ENCODE measurements at places on chromosomes 13 and 19.

GRCh38 chr13:43924549-43925245, 45.0 kb downstream of the LACC1 start:
- no peak for DNase-seq

- DNase-seq, result no peak
Measured at GRCh38 chr13:93926425-93926824, 553.1 kb downstream of the DCT start.

GRCh38 chr19:48780631-48781391, 25.5 kb downstream of the FGF21 start:
- DNase-seq, result no peak

GRCh38 chr13:113034451-113035212, 65.6 kb downstream of the MCF2L start:
- DNase-seq, result peak; percentile 64

DNA sequence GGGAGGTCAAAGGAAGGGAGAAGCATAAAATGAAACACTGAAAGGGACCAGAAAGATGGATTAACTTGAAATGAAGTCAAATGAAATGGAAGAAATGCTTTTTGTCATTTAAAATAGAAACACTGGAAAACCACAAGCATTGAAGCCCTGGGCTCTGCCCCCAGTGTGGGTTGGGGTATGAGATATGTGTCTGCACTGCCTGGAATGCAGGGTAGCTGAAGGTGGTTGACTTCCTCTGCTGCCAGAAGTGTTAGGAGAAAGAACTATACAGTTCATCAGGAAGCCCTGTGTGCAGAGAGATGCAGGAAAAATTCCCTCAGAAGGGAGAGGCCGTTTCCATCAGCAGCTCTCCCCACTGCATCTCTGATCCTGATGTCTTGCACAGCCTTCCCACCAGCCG, 69.2 kb downstream of the DHRS12 start:
- DNase-seq, result no peak

DNA sequence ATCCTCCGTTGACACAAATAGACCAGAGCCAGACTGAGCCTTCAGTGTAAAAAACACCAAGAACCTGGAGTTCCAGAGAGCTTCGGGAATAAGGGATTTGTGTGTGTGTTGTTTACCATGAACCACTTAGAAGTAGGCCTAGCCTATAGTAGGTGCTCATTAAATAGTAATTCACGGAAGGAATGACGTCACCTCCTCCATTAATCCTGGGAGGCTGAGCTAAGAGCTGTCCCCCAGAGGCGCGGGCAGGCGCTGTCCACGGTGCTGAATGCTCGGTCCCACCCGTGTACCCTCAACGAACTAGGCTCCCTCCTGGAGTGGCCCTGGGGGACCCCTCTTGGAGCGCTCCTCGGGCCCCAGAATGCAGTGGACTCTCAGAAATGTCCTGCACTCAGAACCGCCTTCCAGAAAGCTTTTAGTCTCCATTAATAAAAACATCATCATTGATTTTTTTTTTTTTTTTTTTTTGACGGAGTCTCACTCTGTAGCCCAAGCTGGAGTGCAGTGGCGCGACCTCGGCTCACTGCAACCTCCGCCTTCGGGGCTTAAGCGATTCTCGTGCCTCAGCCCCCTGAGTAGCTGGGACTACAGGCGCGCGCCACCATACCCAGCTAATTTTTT, 6.5 kb downstream of the UNC13A start:
- DNase-seq, result no peak

DNA sequence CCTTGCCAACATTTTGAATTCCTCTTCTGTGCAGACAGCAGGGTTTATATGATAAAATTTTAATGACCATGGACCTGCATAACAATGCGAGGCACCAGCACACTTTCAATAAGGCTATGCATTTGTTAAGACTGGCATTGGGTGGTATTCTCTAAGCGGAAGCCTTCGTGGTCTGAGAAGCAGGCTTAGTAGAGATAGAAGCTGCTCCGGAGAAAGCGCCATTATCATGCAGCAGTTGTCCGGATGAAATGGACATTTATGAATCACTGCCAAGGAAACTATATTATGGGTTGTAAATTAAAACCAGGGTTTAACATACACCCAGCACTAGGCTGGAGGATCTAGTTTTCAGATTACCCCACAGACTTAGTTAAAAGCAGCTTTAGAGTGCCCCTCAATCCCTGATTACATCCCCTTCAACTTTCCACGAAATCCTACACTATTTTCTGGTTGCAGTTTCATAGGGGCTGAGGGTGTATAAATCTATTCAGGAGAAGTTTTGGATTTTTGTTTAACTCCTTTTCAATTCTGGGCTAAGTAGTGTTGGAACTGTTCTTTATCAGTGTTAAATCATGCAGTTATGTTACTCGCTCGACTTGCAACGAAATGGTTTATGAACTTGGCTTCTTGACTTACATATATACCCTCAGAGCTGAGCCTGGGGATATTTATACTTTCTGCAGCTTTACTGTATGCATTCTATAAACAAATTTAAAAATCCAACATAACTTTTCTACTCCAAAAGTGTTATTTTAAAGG, 193.3 kb downstream of the PCDH9 start:
- no peak for DNase-seq

GRCh38 chr19:10884274-10884673, 12.9 kb downstream of the CARM1 start:
- DNase-seq, result no peak

- DNase-seq, result no peak
Measured at GRCh38 chr13:27014406-27015359, 156.9 kb downstream of the USP12 start.

DNA sequence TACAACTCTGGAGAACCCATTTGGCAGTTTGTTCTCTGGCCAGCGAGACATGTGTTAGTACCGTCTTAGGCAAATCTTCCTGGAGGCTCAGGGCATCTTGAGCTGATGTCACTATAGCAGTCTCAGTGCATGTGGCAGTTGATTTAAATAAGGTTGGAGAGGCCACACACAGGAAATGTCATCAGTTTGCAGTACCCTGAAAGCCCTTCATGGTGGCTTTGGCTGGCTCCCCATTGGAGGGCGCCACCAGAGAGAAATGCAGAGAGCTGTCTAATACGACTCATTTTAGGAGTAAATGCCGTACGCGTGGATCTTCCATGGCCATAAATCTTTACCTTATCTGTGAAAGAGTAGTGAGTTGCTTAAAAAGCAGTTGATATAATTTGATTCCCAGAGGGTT, 163.1 kb downstream of the STK24 start:
- no peak for DNase-seq

DNA sequence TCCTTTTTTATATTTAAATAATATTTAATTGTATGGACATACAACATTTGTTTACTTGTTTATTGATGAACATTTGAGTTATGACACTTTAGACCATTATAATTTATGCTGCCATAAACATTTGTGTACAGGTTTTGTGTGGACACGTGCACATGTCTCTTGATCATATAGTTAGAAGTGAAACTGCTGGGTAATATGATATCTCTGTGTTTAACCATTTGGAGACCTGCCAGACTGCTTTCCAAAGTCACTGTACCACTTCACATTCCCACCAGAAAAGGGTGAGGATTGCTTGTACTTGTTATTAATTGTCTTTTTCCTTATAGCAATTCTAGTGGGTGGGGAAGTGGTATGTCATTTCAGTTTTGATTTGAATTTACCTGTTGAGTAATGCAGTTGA, 145.6 kb upstream of the KLHL1 start:
- no peak for DNase-seq

GRCh38 chr19:42196011-42197001, 21.2 kb downstream of the DEDD2 start:
- DNase-seq, result no peak

- no peak for DNase-seq
Measured at GRCh38 chr19:5925830-5926427, 11.9 kb downstream of the CAPS start.

DNA sequence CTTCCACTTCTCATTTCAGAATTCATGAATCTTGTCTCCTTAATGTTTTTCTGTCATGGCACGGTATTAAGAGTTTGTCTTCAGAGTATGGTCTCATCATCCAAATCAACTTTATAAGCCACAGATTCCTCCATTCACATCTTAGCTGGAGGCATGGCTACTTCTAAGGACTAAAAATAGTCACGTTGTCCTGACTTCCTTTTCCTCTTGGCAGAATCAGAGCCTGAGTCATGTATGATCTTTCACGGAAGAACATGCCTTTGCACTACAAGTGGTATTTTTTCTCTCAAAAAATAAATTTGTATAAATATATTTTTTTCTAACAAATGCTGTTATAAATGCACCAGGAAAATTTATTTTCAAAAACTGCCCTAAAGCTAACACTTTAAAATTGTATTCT, 71.4 kb downstream of the ALOX5AP start:
- no peak for DNase-seq

DNA sequence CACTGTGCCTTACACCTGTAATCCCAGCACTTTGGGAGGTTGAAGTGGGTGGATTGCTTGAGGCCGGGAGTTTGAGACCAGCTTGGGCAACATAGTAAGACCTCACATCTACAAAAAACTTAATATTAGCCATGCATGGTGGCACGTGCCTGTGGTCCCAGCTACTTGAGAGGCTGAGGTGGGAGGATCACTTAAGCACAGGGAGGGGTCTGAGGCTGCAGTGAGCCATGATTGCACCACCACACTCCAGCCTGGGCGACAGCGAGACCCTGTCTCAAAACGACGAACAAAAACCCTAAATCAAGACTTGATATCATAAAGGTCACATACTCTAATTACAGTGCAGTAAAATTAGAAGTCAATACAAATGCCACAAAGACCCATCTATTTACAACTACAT, 17.4 kb downstream of the SLC7A9 start:
- DNase-seq, result no peak

DNA sequence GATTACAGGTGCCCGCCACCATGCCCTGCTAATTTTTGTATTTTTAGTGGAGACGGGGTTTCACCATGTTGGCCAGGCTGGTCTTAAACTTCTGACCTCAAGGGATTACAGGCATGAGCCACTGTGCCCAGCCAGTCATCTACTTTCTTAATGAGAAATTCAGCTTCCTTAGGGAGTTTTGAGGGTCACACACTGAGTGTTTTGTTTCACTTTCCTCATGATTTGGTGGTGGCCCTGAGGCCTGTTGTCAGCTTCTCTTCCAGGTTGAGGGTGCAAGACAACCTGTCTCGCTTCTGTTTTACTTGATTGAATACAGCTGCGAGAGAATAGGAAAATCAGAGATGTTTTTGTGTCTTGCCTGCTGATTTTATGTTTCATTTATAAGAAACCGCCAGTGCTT, 9.9 kb downstream of the FRY start:
- no peak for DNase-seq

GRCh38 chr19:3618811-3619630, 7.6 kb downstream of the CACTIN start:
- no peak for DNase-seq

- DNase-seq, result no peak
Measured at GRCh38 chr13:105908586-105908985, 626.9 kb downstream of the EFNB2 start.

GRCh38 chr19:41626877-41627276, at the start of gene CEACAM4:
CEACAM4 (minus strand) TSS chr19:41627074; CDS start chr19:41626963, 111 bp downstream.
- DNase-seq, result no peak

GRCh38 chr19:33063356-33063752, 1.3 kb downstream of the RHPN2 start:
- DNase-seq, result peak; percentile 14

DNA sequence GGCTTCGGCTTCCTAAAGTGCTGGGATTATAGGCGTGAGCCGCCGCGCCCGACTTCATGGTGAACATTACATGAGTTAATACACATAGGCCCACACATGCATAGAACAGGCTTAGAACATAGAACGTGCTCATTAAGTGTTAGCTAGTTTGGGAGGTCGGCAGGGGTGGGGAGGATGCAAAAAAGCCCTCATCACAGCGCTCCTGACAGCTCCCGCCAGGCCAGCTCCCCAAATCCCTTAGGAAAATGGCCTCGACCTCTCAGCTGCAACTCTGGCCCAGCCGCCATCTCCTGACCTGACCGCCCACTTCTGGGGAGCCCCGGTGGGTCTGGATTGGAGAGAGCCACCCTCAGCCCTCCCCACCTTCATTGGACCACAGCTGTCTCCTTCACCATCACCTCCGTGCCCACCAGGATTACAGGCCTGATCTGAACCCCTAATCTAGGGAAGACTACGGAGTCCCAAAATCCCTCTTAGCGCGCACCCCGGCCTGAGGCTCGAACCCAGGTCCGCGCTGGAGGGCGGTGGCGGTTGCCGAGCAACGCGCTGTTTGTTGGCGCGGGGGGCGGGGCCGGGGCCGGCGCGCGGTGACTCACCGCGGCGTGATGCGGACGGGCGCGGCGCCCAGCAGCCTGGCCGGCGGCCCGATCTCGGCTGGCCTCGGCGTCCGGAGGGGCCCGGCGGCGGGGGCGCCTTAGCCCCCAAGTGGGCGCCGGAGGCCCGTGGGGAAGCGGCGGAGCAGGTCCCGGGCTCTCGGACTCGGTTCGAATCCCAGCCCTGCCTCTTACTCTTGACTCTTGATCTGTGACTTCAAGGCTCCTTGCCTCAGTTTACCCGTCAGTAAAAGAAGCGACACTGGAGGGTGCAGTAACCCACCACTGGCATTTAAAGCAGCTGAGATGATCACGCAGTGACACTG, 26.7 kb upstream of the NANOS3 start:
- peak; percentile 71 for DNase-seq

DNA sequence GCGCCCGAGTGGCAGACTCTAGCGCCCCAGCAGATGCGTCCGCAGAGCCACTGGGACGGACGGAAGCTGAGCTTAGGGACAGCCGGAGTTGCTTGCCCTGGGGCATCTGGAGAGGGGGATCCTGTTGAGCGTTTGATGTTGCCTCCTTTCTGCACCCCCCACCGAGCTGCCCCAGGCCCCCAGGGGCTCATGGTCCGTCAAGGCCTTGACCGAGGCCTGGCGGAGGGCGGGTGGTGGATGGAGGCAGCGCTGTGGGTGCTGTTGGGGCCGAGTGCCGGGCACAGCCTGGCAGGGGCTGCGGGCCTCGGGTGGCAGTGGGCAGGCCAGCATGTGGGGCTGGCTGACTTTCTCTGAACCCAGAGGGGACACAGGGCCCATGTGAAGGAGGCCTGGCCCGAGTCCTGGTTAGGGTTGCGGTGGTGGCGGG, 2.7 kb downstream of the CSNK1G2 start:
- no peak for DNase-seq

- DNase-seq, result no peak
Measured at GRCh38 chr13:112965573-112966115, 3.4 kb upstream of the MCF2L start.

DNA sequence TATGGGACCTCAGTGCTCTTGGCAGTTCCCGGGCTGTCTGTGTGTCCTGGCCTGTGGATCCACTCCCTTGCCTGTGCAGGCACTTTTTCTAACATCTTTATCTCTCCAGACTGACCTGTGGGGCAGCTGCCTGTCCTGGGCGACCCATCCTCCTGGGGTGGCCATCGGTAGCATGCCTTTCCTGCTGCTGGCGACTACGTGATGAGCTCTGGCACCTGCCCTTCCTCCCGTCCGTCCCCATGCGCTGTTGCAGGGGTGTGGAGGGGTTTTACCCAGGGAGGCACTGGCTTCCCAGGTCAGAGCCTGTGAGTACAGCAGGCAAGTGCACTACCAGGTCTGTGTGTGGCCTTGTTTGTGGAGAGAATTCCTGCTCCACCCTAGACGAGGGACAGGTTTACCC, 93.3 kb downstream of the KDM4B start:
- no peak for DNase-seq

DNA sequence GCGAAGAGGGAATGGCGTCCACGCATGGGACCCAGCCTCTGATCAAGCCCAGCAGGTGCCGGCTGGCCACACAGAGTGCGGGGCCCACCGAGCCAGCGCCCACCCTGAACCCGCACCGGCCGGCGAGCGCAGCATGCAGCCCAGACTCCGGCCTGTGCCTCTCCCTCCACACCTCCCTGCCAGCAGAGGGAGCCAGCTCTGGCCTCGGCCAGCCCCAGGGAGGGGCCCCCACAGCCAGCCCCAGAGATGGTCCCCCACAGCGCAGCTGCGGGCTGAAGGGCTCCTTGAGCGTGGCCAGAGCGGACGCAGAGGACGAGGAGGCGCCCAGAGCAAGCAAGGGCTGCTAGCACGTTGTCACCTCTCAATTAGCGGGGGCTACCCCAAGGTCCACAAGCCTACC, 904.5 kb downstream of the SLITRK6 start:
- no peak for DNase-seq
